ENCODE measurements at places on chromosomes 5 and 9.
A peak's percentile ranks its signal among the peaks of the same experiment; 100 is the strongest.

DNA sequence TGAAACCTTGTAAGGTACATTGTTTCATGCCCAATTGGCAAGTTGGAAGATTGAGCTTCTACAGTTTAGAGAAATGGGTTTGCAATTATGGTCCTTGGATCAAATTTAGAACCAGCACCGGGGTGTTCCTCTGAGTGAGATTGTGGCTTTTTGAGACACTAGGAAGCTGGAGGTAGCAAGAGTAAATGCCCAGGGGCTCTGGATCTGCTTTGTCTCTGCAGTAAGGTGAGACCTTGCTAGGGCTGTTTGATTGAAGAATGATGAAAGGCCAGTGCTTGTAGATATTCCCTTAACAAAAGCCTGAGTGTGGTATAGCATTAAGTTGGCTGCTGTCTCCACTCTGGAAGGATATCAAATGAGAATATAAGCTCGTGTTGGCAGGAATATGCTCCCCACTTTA, 36.0 kb downstream of the WWC1 start:
- no peak for DNase-seq

DNA sequence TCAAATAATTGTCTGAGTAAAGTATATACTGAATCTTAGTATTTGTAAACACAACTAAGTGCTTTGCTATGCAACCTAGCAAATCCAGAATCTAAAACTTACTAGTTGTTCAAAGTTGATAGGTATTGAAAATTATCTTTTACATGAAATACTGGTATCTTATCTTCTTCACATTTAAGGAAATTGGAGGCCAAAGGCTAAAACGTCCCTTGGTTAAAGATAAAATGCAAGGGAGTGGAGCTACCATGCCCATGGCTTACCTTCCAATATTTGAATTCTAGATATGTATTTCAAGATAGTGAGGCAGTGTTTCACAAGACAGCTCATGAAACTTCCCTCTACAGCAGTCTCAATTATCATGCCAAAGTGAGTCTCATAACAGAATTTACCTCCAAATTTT, 373.5 kb downstream of the KIAA0825 start:
- DNase-seq = no peak

GRCh38 chr5:140112685-140113179, 1.2 kb upstream of the PURA start:
- DNase-seq = peak; percentile 24

GRCh38 chr9:16516891-16517290, 353.6 kb downstream of the BNC2 start:
- no peak for DNase-seq

GRCh38 chr9:129377181-129377580, 199.1 kb upstream of the IER5L start:
- DNase-seq = no peak

- DNase-seq = no peak
Observed at GRCh38 chr9:17723656-17724055, 144.8 kb downstream of the SH3GL2 start.

DNA sequence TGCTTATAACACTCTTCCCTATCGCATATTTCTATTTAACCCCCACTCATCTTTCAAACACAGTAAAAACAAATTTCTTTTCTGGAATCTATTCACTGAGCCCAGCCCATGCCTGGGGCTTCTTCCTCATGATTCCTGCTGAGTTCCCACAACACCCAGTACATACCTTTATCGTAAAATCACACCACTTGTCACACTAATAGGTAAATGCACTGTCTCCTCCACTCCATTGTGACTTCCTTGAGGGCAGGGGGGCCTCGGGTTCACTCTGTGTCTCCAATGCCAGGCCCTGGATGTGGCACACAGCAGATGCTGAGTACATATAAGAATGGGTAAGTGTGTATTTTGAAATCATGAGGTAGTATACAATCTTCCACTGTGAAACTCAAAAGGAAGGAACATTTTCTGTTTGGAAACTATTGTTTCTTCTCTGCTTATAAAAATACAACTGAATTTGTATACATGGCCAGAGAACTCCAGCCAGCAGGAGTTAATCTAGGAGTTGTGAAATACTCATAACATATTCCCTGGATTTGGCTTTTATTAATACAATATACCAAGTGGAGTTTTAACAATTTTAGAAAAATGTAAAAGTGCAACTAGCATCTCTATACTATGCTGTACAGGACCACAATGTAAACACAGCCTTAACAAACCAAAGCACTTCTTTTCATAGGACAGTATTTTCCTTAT, 7.2 kb downstream of the PLK2 start:
- DNase-seq = no peak

GRCh38 chr5:150062216-150062922, 24.0 kb downstream of the CSF1R start:
- DNase-seq = no peak

GRCh38 chr9:117278471-117279035, 136.3 kb downstream of the ASTN2 start:
- no peak for DNase-seq

- DNase-seq = no peak
Observed at GRCh38 chr5:178281331-178281730, 48.7 kb upstream of the PHYKPL start.

DNA sequence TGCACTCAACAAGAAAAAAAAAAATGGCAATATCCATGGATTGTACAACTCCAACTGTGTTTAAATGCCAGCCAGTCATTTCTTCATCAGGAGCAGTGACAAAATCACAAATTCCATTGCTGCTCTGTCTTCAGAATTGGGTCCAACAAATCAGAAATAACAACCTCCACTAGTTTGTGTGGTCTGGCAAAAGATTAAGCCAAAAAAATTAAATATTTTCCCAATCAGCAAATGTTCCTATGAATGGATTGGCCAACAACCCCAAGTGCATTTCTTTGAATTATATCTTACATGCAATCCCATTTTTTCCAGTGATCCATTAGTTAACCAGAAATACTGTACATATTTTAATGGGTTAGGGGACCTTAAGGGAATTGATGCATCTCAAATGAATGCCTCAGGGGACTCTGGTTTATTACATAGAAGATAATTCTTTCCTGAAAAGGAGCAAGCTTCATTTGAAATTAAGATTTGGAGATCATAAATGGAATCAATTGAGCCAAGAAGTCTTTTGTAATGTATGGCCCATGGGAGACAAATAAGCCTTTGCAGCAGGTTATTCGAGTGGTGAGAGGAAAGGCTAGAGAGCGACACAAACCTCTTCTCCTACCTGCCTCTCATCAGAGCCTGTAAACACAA, 131.8 kb downstream of the TLE1 start:
- no peak for DNase-seq

- no peak for DNase-seq
Observed at GRCh38 chr5:167582283-167582682, 709.2 kb upstream of the WWC1 start.

GRCh38 chr9:94868464-94868863, 142.0 kb downstream of the AOPEP start:
- DNase-seq = no peak

DNA sequence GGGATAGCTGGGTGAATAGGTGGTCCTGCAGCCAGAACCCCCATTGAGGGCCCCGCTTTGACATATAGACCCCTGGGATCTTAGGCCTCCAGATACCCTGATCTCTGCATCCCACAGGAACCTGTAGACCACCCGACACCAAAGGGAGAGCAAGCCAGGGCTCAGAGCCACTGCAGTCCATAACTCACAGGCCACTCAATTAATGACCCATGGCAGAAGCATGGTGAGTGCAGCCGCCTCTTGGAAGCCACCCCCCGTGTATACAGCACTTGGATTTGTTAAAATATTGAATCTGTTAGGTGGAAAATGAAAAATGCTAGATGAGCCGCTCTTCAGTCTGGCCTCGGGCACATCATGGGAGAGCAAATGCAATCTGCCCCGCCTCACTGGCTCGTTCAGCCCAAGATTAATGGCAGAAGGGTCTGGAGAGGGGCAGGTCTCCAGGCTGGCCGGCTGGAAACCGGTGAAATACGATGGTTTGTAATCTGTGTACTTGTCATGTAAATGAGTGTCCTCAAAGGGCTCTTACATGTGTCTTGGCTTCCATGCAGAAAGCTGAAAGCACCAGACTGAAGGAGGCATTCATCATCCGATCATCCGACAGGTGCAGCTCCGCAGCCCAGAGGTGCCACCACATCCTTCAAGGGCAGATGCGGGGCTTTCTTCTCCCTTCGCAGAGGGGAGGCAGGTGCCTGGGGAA, 111.3 kb downstream of the OLFM1 start:
- no peak for DNase-seq

GRCh38 chr9:121538221-121538620, 38.6 kb upstream of the GGTA1 start:
- DNase-seq = no peak

DNA sequence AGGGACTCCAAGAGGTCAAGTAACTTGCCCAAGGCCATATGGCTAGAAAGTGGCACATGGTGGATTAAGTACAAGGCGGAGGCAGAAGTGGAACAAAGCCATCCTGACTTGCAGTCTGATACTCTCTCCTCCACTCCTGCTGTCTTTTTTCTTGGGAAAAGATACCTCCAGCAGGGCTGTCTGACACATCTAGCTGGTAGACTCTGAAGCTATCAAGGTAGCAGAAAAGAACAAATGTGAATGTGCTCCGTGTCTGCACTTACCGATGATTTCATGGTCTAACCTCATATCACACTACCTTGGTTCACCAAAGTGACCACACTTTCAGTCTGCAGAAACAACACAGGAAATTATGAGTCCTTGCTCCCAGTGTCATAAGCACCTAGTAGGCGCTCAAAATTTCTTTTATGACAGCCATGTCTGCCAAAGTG, 284.8 kb downstream of the CRB2 start:
- no peak for DNase-seq

GRCh38 chr9:96435345-96435744, 14.6 kb upstream of the HABP4 start:
- DNase-seq = no peak

- DNase-seq = peak; percentile 2
Observed at GRCh38 chr9:113638897-113639296, 175.4 kb downstream of the RGS3 start.

DNA sequence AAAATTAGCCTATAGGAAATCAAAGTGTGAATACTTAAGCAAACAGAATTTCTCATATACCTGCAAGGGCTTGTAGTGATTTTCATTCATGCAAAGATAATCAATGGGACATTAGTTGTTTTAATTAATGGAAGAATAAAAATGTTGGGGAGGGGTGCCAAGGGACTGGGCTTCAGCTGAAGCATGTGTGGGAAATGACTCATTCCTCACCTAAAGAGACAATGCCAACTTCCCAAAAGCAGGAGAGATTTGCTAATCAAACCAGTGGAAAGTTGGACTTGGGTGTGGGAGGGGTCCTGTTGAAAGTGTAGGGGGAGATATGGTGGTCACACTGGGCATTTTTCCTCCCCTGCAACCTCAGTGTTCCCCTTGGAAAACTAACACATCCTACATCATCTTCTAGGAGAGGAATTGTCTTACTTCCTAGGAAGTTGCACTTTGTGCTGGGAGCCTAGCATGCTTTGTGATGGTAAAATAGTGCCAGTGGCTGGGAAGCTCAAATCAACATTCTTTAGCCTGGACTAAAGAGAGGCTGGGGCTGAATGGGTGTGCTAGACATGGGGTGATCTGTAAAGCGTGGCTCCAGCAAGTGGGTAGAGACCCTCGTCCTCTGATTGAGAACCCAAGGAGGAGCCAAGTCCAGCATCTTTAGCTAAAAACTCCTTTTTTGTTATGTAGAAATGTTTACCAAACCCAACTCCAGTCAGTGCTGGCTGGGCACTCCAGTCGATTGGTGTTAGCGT, 6.4 kb upstream of the LHX2 start:
- no peak for DNase-seq

DNA sequence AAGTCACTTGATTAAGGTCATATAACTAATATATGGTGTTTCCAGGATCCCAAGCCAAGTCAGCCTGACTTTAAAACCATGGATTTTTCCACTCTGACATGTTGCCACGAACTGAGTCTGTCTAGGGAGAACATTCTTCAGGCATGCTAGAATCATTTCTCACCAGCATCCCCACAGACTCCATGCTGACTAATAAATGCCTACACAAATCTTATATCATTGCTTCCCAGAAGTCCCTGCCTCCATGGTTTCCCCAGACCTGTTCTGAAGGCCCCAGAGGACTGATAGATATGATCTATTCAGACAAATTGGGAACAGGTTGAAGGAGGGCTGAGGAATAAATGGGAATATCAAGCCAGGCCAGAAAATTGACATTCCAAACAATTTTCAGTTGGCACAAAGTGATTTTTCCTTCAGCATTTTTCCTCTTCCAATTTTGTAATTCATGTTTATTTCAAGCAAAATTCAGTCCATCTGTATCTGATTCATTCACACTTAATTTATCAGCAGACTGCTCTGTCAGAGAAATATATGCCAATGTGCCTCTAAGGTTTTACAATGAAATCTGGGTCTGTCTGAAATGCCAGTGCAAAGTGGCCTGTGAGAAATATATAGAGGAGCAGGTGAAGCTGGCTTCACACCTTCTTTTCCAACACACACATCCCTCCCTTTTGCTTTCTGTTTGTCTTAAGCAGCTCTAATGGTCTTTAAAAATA, 413.6 kb upstream of the TNC start:
- no peak for DNase-seq

DNA sequence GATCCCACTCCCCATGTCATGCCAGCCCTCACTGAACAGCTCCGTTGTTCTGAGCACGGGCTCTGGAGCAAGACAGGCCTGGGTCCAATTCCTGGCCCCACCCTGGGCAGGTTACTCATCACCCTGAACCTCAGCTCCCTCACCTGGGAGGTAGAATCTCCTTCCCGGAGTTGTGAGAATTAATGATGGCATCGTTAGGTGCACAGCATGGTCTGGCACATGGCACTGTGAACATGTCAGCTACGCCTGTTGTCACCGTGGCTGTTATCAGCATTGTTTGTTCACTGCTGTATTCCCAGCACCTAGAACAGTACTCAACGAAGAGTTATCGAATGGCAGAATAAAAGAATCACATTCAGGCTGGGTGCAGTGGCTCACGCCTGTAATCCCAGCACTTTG, 43.0 kb downstream of the LRSAM1 start:
- DNase-seq = peak; percentile 28

- no peak for DNase-seq
Observed at GRCh38 chr9:104835161-104835560, 71.2 kb downstream of the NIPSNAP3B start.

DNA sequence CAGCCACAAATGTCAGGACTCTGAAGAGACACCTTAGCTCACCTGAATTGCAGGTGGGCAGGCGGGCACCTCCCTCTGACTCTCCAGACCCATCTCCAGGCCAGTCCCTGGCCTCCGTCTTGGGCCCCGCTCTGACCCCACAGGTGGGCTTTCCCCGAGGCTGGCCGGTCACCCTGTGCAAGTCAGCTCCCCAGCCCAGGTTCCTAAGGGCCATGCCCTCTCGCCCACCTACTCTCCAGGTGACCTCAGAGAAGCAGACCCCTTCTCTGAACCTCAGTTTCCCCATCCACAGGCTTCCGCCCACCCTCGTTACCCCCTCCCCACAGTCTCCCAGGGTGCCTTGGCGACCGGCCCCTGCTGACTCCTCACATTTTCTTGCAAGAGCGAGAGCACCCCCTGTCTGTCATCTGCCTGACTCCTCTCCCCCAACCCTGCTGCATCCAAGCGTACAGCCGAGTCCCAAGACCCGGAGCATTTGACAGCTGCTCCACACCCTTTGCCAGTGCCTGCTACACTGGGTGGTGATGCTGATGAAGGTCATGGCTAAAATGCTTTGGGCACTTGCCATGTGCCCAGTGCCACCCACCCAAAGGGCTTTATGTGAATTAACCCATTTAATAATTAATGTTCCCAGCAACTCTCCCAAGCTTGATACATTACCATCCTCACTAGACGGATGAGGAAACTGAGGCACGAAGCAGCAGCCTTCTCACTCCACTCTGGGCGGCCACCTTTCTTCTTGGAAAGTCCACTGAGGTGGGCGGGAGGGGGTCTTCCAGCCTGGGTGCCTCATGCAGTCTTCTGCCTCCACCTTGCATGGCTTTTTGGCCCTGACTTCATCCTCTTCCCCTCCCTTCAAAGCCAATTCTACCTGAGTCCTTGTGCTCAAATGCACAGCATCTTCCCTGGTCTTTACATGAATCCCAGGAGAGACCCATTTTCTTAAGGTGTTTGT, 51.1 kb upstream of the ORM1 start:
- DNase-seq = no peak
